ENCODE measurements at places on chromosomes 6 and 20.
A peak's percentile ranks its signal among the peaks of the same experiment; 100 is the strongest.

DNA sequence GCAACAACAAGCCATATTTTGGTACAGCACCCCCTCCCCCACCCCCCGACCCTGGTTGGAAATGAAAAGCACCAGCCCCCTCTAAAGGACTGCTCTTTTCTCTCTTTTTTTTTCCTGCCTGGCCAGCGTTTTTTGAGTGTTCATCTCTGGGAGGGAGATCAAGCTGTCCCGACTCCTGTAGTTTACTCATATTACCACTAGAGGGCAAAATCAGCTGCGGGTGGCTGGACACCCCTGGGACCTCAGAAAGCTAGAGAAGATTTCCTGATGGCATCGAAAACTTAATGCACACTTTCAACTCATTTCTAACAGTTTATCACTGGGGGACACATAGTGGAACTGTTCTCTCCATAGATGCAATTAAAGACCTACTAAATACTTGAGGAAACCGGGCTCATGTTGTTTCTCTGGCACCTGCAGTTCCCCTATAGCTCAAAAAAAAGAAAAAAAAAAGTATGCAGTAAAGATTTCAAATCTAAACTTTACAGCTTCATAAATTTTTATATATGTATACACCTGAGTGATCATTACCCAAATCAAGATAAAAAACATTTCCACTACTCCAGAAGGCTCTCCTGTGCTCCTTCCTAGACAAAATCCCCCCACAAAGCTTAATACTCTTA is 24.4 kb downstream of the CNBD2 start:
- peak; percentile 44 for DNase-seq

DNA sequence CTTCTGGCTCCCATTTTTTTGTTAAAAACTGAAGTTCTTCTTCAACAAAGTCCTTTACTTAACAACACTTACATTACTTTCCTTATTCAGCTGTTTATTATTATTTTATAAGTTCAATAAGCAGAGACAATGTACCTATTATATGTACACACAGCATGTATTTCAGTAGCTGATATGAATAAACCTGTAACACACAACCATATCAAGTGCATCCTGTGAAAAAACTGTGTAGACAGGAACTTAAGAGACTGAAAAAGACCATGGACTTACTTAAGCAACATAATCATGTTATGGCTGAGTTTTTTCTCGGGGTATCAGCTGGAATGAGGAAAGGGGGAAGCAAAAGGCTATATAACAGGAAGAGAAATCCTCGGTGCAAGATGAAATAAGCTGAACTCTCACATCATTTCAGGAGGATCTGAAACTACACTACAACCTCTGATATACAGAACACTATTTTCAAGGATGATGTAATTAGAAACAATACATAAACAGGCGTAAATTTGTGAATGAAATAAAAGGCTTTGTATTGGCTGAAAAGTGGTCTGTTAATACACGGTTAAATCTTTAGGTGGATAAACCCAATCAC is 70.9 kb downstream of the REV3L start:
- no peak for DNase-seq

DNA sequence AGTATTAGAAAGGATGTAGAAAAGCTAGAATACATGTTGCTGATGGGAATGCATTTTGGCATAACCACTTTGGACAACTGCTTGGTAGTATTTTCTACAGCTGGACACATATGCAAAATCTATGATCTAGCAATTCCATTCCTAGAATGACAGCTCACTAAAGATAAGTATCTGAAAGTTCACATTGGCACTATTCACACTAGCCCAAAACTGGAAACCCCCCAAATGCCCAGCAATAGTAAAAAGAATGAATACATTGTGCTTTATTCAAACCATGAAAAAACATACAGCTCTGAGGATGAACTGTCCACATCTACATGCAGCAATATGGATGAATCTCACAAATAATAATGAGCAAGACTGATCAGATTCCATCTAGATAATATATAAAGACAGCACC is 79.0 kb downstream of the PPP1R3G start:
- DNase-seq: no peak

- no peak for DNase-seq
These were observed 7.1 kb downstream of the AMD1 start for GRCh38 chr6:110881546-110882273.

DNA sequence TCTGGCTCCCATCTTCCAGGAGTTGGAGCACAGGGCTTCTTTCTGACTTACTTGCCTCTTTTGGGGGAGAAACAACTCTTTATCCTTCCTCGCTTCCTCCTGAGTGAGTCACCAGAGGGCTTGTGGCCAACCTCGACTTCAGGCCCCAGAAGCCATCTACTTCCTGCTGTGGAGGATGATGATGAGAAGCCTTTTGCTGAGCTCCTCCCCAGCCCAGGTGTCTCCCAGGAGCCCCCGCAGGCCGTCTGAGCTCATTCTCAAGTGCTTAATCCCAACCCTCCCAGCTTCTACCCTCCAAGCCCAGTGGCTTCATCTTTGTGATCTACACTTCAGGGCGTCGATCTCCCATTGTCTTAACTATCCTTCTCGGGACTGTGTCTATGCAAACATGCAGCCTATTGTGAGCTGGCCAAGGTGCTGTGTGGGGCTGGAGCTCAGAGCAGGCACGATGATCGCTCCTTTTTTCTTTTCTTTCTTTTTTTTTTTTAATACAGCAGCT is 27.9 kb downstream of the SDCBP2 start:
- DNase-seq: peak; percentile 58

- no peak for DNase-seq
These were observed 184.1 kb downstream of the TMEM242 start for GRCh38 chr6:157139054-157139708.

DNA sequence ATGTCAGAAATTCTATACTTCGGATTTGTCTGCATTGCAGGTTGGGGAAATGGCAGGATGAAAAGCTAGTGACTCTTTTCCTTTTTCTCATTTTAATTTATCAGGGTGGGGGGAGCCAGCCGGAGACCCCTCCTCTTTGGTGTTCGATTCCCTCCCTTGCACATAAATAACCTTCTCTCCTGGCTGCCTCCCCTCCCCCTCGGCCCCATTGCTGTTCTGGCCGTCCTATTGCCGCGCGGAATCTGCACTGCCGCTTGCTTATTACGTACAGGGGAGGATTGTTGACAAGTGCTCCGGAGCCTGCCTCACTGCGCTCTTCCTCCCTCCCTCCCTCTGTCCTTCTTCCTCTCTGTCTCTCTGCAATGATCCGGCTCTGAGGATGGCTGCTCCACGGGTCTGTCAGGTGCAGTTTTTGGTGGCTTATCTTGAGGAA is 154.7 kb downstream of the JARID2 start:
- no peak for DNase-seq

DNA sequence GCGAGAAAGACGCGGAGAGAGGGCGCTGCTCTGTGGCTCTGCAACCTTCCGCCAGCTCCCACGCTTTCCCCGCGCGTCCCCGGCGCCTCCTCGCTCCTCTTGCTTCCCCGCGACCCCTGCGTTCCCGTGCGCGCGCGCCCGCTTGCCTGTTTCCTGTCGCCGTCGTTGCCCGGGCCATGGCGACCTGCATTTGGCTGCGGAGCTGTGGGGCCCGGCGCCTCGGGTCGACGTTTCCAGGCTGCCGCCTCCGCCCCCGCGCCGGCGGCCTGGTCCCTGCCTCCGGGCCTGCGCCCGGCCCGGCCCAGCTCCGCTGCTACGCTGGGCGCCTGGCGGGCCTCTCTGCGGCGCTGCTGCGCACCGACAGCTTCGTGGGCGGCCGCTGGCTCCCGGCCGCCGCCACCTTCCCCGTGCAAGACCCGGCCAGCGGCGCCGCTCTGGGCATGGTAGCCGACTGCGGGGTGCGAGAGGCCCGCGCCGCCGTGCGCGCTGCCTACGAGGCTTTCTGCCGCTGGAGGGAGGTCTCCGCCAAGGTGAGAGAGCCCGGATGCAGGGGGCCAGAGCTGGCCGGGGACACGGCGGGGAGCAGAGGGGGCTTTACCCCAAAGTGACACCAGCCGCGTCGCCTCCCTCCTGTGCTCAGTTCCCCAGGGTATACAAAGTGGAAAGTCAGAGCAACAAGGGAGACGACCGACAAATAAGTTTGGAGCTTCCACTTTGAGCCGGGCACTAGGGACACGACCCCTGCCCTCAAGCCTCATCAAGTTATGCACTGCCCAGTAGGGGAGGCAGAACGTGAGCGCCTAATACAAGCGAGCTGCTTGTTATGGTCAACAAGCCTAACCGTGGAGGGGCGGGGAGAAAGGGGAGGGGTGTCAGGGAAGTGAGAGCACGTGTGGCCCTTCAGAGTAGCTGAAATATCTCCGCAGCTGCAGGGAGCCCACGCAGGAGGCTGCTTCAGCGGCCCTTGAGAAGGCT is at the start of gene ALDH5A1:
ALDH5A1 (plus strand) TSS at position 149 of the 975 bp plus-strand sequence; CDS start at position 177, 28 bp downstream.
- DNase-seq: peak; percentile 47

DNA sequence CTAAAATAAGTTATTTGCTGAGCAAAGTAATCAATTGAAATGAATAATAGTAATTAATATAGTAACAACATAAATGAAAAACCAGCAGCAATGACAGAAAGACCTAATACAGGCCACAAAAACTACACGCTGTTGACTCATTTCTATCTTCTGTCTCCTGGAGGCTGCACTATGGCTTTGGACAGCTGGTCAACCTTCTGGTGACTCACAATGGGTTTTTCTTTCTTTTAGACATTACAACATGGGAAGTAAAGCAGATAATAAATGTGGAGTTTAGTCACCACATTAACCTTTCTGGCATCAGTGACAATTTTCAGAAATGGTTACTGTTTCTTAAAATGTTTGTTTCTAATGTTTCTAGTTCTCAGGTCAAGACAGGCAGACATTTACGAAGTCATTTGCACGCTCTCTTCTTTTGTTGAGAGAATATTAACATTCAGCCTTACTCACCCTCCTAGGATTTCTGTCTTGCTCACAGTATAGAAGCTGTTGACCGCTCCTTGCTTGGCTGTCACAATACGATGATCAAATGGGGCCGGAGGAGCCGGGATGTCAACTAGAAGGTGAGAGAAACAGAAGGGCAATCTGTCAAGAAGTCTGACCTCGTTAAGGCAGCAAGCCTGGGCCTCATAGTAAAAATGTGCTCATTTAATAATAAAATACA is 62.2 kb downstream of the MYLK4 start:
- peak; percentile 89 for DNase-seq

- peak; percentile 88 for DNase-seq
These were observed 50.8 kb downstream of the FAM50B start for GRCh38 chr6:3899970-3900439.

- no peak for DNase-seq
These were observed 199.4 kb downstream of the SYNDIG1 start for GRCh38 chr20:24668791-24669190.

GRCh38 chr6:26367114-26367513 is 2.1 kb downstream of the BTN3A2 start:
- no peak for DNase-seq
